NCI-H2029 (cell line): ENCODE measurements at places on chromosomes 4 and X.

GRCh38 chrX:118727686-118728339, 407 bp downstream of the IL13RA1 start:
- DNase-seq = no peak

GRCh38 chrX:69152417-69152841, 12.8 kb downstream of the PJA1 start:
- peak; percentile 74 for DNase-seq

- no peak for DNase-seq
These were observed 22.9 kb upstream of the ANK2 start for GRCh38 chr4:113026556-113026955.

GRCh38 chr4:159205466-159205865, 102.6 kb downstream of the RAPGEF2 start:
- DNase-seq = no peak

GRCh38 chrX:52933976-52934703, 24.2 kb downstream of the FAM156A start:
- no peak for DNase-seq

- no peak for DNase-seq
These were observed 73.0 kb upstream of the ADGRG2 start for GRCh38 chrX:19195243-19195610.

DNA sequence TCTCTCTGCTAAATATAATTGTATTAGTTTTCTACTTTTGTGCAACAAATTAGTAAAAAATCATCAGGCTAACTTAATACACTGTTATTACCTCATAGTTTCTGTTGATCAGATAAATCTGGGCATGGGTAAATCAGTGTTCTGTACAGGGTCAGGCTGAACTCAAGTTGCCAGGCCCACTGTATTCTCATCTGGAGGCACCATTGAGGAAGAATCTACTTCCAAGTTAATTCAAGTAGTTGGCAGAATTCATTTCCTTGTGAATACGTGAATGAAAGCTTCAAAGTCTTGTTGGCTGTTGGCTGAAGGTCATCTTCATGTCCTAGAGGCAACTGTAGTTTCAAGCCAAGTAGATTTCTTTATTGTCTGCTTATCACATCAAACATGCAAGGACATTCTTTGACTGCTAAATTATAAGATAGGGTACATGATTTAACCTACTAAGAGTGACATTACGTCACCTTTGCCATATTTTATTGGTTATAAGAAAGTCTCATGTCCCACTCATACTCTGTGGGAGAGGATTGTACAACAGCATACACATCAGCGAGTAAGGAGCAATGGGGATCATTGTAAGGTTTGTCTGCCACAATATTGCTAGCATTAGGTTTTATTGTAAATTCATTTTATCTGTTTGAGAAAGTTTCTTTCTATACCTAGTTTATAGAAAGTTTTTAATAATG, 1219.0 kb downstream of the ARAP2 start:
- no peak for DNase-seq

GRCh38 chrX:153662266-153662665, 11.3 kb downstream of the PNCK start:
- no peak for DNase-seq

DNA sequence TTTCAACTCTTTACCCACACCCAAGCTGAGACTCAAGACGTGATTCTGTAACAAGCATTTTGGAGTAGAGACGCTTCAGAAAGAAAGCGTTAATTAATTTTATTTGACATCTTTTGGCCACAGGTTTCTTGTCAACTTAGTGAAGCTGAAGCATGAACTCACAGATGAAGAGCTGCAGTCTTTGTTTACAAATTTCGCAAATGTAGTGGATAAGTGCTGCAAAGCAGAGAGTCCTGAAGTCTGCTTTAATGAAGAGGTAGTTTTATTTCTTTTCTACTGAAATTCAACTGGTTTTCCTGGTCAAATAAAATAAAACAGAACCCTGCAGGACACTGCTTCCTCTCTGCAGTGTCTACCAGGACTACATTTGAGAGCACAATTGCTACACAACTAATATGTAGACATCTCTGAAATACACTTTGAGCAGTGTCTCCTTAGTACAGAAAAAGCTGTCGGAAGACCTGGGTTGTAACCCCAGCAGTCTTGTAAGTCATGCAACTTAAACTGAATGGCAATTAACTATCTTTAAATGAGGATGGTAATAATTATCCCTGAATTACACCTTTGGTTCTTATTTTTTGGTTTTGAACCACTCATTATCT, 20.2 kb downstream of the AFM start:
- DNase-seq = no peak

DNA sequence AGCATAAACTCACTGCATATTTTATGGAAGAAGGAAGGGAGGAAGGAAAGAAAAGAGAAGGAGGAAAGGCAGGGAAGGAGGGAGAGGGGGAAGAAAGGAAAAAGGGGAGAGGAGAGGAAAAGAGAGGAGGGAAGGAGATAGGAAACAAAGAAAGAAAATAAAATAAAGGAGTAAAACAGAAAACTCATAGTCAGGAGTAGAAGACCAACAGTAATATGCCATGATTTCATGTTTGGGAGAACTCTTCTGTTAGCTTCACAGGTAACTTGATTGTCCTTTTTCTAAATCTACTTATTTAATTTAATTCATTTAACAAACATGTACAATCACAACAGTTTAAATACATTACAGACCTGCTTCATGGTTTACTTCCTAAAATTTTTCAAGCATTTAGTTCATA, 46.8 kb upstream of the SGMS2 start:
- no peak for DNase-seq

DNA sequence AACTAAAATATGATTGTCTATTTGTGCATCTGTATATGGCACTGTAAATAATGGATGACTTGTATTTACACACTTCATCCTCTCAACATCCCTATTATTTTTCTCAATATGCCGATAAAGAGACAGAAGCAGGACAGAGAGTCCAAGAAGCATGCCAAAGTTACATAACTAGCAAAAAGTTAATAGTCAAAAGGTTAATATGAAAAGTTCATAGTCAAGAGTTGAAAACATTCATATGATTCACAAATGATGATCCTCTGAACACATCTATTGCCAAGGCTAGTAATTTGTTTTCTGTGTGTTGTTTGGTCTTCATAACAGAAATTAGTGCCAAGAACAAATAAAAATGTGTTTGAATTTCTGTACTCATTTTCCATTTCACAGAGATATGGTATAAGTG, 231.0 kb downstream of the ADAMTS3 start:
- no peak for DNase-seq

DNA sequence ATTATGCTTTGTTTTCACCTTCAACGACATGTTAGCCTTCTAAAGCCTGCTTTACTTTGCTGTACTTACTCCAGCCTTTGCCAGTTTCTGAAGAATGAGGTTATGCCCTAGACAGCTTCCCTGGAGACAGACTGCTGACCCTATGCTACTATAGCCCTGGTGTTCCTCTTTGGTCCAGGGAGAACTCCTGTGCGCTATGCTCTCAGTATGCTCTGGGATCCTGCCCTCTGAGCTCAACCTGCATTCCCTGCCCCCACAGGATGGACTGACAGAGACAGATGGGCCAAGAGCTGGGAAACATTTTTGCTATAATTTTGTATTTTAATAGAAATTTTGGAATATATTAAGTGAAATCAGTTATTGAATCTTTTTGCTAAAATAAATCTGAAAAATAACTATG, 425.9 kb downstream of the TMA16 start:
- no peak for DNase-seq

- DNase-seq = no peak
These were observed 165.6 kb downstream of the CBR4 start for GRCh38 chr4:168844353-168845049.

- no peak for DNase-seq
These were observed 46.8 kb downstream of the NFKB1 start for GRCh38 chr4:102547973-102548372.

DNA sequence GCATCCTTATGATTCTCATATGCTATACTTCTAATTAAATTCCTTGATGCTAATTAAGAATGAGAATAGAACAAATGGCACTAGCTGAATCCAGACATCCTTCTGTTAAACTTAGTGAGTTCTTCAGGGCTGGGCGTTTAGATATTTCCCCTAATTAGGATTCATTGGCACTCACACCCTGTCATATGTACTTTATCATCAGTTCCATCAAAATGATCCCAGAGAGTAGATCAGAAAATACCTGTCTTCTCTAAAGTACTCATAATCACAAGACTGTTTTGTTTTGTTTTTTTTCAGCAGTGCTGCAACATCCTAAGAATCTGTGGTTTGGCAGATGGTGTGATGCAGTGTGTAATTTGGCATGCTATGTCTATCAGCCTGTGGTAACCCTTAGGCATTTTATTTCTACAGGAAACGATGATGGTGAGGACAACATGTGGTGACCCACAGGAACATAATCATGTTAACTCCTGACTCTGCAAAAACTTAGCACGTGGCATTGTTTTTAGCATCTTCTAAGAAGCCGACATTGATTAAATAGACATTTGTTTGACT, 2528.4 kb downstream of the ARAP2 start:
- no peak for DNase-seq

DNA sequence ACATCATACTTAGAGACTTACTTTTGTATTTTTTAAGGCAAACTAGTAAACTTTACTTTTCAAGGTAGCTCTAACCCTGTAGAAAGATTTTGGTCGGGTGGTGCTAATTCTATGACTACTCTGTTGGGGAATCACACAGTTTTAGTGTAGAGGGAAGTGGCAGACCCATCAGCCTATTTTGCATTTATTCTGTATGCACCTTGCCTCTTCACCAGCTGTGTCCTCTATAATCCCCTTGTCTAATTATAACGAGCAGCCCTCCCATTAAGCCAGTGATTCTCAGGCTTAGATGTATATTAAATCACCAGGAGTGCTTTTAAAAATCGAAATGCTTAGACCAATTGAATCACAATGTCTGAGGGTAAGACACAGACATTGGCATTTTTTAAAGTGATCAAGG, 78.1 kb downstream of the GALNT7 start:
- no peak for DNase-seq

DNA sequence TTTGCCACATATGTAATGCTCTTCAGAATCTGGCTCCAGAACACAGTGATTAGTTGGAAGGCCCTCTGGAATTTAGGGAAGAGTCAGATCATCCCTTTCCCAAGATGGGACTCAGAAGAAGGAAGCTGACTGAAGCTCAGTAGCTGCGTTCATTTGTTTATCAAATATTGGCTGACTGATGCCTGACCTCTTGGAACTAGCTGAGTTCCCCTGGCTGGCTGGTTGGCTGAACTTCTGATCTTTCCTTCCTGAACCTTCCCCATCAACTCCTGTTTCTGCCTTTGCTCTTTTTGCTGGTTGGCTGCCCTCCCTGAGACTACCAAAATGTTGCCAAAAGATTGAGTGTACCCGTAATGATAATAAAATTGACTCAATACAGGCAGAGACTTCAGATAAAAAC, 866.5 kb upstream of the INTU start:
- no peak for DNase-seq

- DNase-seq = no peak
These were observed 43.6 kb downstream of the ZNF827 start for GRCh38 chr4:145895056-145895455.

- DNase-seq = no peak
These were observed 510.9 kb downstream of the ANKRD50 start for GRCh38 chr4:124201636-124202035.

DNA sequence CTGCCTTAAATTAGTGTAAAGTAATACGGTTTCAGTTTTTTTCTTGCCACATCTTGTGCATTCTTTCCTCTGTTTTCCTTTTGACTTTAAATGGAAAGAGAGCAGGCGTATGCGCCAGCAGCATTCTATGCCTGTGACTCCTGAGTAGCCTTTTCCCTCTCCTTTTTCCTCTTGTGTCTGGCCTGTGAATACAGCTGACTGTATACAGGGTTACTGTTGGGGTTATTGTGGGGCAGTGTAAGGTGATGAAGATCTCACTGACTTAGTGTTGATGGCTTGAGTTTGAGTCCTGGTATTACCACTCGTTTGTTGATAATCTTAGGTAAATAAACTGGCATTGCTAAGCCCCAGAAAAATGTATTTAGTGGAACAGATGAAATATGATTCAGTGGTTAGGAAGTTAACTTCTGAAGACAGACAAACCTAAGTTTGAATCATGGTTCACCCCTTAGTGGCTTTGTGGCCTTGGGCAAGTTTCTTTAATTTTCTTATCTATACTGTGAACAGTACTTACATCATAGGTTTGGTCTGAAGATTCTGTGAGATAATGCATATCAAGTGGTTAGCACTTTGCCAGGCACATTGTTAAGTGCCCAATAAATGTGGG, 105.1 kb downstream of the FNIP2 start:
- no peak for DNase-seq

- no peak for DNase-seq
These were observed 251.2 kb downstream of the CFAP299 start for GRCh38 chr4:80586716-80587115.

- peak; percentile 27 for DNase-seq
These were observed 418.9 kb downstream of the CCSER1 start for GRCh38 chr4:90546114-90546513.

DNA sequence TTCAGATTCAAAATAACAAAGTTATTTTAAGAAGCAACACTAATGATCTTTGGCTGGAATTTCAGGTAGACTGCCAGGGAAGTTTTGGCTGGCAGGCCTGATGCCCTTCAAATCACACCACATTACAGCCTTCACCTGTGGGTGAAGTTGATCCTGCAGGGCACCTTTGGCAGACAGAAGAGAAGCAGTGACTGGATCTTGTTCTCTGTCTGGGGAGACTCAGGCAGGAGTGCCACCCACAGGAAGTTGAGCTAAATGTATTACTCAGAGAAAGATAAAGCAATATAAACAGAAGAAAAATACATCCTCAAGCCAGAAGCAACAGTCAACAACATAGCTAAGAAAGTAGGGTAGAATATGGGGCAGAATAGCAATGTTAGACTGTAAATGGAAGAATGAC, 12.8 kb upstream of the CFAP299 start:
- DNase-seq = no peak

GRCh38 chr4:165813606-165814005, 59.4 kb upstream of the TLL1 start:
- DNase-seq = no peak

GRCh38 chr4:5209862-5210261, 158.6 kb downstream of the STK32B start:
- DNase-seq = no peak

DNA sequence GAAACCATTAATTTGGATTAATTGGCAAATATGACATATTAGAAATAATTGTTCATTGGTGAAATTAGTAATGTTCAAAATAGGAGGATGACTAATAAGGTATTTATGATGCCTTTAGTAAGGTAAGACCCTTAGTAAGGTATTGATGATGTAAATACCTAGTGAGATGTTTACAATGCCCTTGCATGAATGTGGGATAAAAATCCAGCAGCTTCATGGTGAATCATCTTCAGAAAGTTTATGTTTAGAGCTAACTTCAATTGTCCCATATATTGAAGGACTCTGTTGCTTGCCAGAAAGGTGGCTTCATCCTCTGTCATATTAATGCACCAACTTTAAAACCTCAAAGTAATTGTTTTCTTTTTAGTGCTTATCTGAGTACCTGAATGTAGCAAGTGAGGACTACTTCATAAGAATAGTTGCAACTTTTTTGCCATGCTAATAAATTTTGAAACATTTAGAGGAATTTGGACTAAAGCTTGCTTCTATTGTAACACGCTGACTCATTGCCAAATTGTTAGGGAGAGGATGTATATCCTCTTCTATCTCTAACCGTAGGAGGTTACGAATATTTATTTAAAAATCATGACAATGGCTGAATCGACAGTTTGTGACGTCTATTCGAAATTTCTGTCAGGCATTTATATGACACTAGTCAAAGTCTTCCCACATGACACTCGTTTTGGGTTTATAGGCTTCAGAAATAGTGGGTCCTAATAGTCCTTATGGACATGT, 174.1 kb upstream of the HS3ST1 start:
- DNase-seq = no peak

GRCh38 chr4:145799223-145799622, 119.3 kb downstream of the C4orf51 start:
- DNase-seq = no peak

- no peak for DNase-seq
These were observed 25.1 kb upstream of the MXD4 start for GRCh38 chr4:2286904-2287593.
